Cardiac fibroblast (primary cell): ENCODE measurements at places on chromosomes 5 and 9.
A peak's percentile ranks its signal among the peaks of the same experiment; 100 is the strongest.

DNA sequence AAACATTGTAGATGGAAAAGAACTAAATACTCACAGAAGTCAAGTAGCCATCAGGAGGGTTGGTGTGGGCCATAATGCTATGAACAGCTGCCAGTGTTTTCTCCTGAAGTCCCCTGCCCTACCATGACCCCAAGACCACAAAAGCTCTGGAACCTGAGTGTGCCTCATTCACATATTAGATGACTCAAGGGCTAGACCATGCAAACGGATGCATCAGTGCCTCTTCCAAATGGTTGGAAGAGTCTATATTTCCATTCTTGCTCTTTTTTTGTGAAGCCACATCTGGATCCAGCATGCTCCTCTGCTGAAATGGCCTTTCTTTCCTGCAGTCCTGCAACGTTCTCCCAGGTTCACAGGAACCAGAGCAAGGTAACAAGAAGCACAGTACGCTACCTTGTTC, 136.6 kb upstream of the EPB41L4A start:
- no peak for DNase-seq

DNA sequence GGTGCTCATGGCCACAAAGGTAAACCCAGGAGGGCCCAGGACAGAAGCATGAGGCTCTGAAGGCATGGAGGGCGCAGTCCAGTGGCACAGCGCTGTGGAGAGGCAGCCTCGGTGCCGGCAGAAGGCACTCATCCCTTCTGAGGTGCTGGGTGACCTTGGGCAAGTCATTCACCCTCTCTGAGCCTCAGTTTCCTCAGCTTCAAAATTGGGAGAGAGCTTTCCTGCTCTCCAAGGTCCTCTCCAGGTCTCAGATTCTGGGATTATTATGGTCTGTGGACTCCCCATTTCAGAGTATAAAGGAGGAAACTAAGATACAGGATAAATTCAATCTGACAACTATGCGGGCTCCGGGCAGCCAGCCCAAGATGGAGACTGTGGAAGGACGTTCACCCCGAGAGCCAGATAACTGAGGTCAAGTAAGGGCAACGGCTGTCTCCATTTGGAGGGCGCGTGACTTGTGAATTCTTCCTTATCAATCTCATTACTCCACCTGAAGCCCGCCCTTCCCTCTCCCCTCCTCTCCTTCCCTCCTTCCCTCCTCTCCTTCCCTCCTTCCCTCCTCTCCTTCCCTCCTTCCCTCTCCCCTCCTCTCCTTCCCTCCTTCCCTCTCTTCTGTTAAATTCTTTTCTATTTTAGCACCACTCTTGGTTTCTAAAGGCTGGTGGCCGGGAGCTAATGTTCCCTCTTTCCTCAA, 58.1 kb downstream of the LRSAM1 start:
- DNase-seq, result no peak

GRCh38 chr5:117889596-117889995, 1098.8 kb downstream of the DTWD2 start:
- DNase-seq, result peak; percentile 64

DNA sequence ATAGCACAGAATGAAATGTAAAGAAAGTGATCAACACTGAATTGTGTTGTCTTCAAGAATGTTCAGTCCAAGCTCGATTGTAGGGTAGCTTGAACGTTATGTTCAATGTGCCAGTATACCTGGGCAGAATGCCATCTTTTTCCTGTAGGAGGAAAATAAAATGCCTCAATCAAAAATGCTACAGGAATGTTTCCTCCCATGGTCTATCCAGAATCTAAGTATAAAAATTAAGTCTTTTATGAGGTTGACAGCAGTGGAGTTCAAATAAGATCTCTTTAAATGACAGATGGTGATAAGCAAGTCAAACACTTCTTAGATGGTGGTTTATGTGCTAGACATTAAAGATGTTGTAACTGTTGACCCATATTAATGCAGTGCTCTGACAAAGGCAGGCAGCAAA, 488.6 kb downstream of the CSNK1G3 start:
- DNase-seq, result peak; percentile 12

DNA sequence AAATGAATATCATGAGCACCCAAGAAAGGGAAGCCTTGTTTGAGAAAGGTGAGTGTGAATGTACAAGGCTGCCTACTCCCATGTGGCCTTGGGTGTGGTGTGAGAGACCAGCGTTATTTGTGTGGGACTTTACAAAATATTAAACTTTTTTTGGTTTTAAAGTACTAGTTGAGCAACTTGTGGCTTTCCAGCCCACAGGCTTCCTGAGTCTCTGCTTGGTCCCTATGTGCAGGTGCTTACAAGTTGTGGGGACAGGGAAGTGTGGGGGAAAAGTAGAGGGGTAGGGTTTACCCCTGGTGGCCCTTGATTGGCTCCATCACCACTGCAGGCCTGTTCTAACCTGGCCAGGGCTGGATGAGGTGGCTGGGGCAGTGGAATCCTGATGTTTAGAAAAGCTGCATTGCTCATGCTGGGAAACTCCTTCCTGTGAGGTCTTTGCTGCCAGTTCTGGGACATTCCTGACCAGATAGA, 19.7 kb downstream of the PTTG1 start:
- no peak for DNase-seq

- DNase-seq, result no peak
Observed at GRCh38 chr5:171599957-171600612, 180.6 kb downstream of the FGF18 start.

DNA sequence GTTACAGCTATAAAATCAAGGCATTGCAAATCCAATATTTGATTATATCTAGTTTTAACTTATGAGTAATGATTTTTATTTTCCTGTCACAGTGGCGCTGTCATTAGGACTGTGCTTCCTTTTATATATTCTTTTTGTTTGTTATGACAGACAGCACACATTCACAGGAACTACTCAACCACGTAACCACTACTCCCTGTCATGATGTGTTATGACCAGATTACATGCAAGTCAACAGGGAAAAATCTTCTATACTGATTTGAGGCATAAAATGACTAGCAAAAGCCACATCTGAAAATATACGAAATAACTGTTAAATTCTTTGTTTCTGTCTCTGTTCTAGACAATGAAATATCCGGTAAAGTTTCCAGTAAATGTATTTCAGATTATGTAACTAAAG, 25.4 kb downstream of the SREK1 start:
- no peak for DNase-seq

DNA sequence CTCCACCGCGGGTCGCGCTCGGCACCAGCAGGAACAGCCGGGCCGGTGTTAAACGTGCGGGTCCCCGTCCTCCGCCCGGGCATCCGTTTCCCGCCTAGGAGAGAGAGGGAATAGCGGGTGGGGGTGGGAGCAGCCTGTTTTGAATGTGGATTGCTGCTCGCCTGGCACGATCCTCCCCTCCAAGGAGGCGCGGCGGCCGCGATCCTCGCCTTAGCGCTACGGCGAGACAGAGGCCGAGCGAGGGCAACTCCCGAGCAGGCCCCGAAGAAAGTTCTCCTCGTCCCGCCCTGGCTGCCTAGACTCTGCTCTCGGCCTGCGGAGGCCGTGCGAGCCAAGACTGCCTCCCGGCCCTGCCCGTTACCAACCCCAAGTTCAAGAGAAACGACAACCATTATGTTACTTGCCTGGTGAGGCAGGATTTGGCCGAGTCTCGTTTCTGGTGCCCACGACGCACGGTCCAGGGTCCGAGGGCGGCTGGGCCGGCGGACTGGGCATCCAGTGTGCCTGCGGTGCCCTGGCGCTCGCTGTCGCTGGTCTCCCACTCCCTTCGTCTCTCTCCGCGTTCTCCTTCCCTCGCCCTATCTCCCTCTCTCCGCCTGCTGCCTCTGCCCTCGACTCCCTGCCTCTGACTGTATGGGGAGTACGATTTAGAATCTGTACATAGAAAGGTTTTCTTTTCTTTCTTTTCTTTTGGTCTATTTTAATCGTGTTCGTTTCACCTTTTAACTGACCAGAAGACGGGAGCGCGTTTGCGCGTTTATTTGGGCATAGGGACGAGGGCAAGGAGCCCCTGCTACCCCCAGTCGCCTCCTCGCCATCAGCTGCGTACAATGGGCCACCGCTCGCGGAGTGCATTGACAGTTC, 724 bp downstream of the NR2F1-AS1 start:
- peak; percentile 65 for DNase-seq

DNA sequence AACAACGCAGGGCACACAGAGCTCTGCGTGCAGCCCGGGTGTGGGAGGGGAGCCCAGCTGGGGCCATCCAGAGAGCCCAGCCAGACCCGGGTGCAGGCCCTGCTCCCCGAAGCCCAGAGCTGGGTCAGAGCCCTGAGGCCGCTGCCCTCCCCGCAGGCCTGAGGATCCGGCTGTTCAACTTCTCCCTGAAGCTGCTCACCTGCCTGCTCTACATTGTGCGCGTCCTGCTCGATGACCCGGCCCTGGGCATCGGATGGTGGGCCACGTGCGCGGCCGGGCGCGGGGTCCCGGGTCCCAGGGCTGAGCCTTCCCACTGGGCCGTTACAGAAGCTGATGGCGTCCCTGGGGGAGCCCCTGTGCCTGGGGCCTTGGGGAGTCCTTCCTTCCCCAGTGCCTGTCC, 48.8 kb downstream of the KCNT1 start:
- no peak for DNase-seq

- DNase-seq, result no peak
Observed at GRCh38 chr5:112616812-112617547, 120.7 kb upstream of the APC start.

DNA sequence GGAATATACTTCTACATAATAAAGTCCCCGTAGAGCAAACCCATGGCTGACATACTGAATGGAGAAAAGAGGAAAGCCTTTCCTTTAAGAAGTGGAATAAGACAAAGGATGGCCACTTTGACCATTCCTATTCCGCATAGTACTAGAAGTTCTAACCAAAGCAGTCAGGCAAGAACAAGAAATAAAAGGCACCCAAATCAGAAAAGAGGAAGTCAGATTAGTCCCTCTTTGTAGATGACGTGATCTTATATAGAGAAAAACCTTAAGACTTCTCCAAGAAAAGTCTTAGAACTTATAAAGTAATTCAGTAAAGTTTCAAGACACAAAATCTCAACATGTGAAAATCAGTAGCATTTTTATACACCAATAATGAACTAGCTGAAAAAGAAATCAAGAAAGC, 133.9 kb downstream of the GIN1 start:
- no peak for DNase-seq

DNA sequence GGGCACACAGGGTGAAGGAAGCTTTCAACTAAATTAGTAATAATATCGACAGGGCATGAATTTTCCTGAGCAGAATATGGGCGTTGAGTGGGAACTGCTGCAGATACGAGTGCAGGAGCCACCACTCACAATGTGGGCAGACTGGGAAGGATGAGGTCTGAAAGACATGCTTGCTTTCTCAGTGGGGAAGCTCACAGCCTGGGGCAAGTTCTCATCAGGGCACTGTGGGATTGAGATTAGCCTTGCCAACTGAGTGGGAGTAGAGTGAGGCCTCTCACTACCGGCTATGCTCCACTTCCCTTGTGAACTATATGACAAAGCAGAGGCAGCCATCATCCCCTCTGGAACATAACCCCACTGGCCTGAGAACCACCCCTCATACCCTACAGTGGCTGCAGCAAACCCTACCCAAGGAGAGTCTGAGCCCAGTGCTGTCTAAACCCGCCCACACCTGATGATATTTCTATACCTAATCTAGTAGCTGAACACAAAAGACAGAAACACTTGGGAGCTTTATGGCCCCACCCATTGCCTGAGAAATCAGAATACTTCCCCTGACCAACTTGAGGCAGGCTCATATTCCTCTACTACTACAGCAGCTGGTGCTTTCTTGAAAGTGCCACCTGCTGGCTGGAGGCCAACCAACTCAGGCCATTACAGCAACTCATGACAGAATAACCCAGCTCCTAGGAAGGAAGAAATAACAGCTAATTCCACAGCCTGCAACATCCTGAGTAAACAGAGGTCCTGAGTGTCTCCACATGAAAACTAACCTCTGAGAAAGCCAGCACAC, 173.7 kb upstream of the SPEF2 start:
- no peak for DNase-seq

DNA sequence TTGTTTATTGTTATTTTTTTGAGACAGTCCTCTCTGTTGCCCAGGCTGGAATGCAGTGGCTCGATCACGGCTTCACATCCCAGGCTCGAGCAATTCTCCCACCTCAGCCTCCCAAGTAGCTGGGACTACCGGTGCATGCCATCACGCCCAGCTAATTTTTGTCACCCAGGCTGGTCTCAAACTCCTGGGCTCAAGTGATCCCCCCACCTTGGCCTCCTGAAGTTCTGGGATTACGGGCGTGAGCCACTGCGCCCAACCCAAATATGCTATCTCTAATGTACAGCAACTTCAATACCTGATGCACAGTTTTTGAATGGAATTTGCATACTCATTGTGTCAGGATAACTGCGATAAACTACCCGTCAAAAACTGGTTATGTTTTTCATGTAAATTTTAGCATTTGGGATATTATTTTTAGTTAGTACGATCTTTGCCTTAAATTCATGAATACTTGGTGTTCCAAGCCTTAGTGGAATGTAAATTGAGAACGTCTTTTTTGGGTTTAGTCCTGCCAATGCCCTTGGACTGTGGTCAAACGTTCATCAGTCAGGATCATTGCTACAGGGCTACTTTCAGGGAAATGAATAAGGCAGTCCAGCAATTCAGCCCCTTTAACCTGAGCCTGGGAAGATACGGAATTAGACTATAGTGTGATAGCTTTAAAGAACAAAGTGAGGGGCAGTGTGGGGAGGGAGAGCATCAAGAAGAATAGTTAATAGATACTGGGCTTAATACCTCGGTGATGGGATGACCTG, 4.4 kb downstream of the UGCG start:
- DNase-seq, result peak; percentile 38

- DNase-seq, result no peak
Observed at GRCh38 chr5:132052520-132052919, 7.9 kb upstream of the IL3 start.

- DNase-seq, result no peak
Observed at GRCh38 chr5:103889500-103890209, 327.1 kb upstream of the NUDT12 start.

- DNase-seq, result no peak
Observed at GRCh38 chr9:126057121-126057825, 269.4 kb upstream of the MVB12B start.

- no peak for DNase-seq
Observed at GRCh38 chr5:5783021-5783420, 360.5 kb downstream of the ICE1 start.

GRCh38 chr5:56075361-56075760, 80.6 kb upstream of the IL6ST start:
- DNase-seq, result peak; percentile 87
